MCF 10A (cell line): ENCODE measurements at places on chromosomes 11 and 22.
A peak's percentile ranks its signal among the peaks of the same experiment; 100 is the strongest.

GRCh38 chr11:46338636-46338987 is 8.7 kb upstream of the DGKZ start:
- no peak for DNase-seq
- H3K36me3 ChIP-seq: no peaks in the 10 kb centered on the region
- no peak overlapping the region for H3K4me3 ChIP-seq
- H3K27me3 ChIP-seq: no peaks in the 10 kb centered on the region
- H3K27ac ChIP-seq: no peak overlapping the region

GRCh38 chr11:27509908-27510307 is 3.3 kb upstream of the LIN7C start:
- no peaks in the 10 kb centered on the region for H3K27me3 ChIP-seq
- H3K4me3 ChIP-seq: peak overlapping the region; percentile 7
- no peak overlapping the region for H3K27ac ChIP-seq

DNA sequence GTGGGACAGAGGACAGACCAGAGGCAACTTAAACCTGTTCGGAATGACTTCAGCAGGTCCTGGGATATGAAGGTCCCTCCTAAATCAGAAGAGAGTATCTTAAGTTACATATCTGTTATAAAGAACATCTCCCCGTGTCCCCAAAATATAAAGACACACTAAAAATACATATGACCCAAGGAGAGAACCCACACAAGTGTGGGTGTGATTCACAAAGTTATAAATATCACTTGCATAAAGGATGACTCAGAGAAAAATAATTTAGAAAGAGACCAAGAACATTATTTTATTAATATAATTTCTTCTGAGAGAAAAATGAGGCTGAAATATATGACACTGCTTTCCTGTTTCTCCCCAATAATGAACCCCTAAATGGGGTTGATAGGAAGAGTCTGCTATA is 14.2 kb downstream of the OR5B21 start:
- H3K4me1 ChIP-seq: peaks cover 13% of the 10 kb centered on the region
- no peak overlapping the region for H3K27ac ChIP-seq
- no peak overlapping the region for H3K4me3 ChIP-seq
- DNase-seq: no peak
- no peaks in the 10 kb centered on the region for H3K36me3 ChIP-seq

GRCh38 chr11:64844330-64845128 is at the start of gene CDC42BPG:
TSS of gene CDC42BPG (minus strand) at chr11:64844653. CDS start at chr11:64844569, 84 bp downstream.
- H3K36me3 ChIP-seq: peaks cover 20% of the 10 kb centered on the region
- H3K4me3 ChIP-seq: peak within 1 kb of the TSS; percentile 77
- H3K27ac ChIP-seq: peak within 1 kb of the TSS; percentile 29
- DNase-seq: peak; percentile 81
- H3K4me1 ChIP-seq: peaks cover 33% of the 10 kb centered on the region
- H3K27me3 ChIP-seq: no peaks in the 10 kb centered on the region
